Stimulated activated CD8-positive, alpha-beta memory T cell treated with anti-CD3 and anti-CD28 coated beads, Interleukin-15, amount 100 ng/mL, for 4 hours (primary cell): ENCODE measurements at places on chromosomes 1 and 21.

- no peak for DNase-seq
Observed at GRCh38 chr1:186498695-186499389, 37.9 kb upstream of the PDC start.

- DNase-seq: no peak
Observed at GRCh38 chr1:83978056-83978455, 20.9 kb downstream of the TTLL7 start.

GRCh38 chr1:59367301-59368007, 70.6 kb downstream of the FGGY start:
- DNase-seq: no peak

- DNase-seq: no peak
Observed at GRCh38 chr1:65174585-65174984, 26.6 kb downstream of the AK4 start.
